ENCODE measurements at places on chromosomes 5 and 9. TPM values are rescaled to one million over a fixed set of nuclear protein-coding genes. Genes with fewer than 3 reads are reported as not detected.
A peak's percentile ranks its signal among the peaks of the same experiment; 100 is the strongest.

Gene PDE8B
- total RNA-seq, result 3.6 TPM

Gene SLC36A3
- total RNA-seq, result not detected

Gene C9
- total RNA-seq, result not detected

Gene SLIT3
- 50.6 TPM for total RNA-seq

Gene CCDC107
- 28.0 TPM for total RNA-seq

Gene NDUFS4
- total RNA-seq, result 75.4 TPM

Gene COL5A1
- total RNA-seq, result 79.4 TPM

Gene PDLIM4
- 50.2 TPM for total RNA-seq

DNA sequence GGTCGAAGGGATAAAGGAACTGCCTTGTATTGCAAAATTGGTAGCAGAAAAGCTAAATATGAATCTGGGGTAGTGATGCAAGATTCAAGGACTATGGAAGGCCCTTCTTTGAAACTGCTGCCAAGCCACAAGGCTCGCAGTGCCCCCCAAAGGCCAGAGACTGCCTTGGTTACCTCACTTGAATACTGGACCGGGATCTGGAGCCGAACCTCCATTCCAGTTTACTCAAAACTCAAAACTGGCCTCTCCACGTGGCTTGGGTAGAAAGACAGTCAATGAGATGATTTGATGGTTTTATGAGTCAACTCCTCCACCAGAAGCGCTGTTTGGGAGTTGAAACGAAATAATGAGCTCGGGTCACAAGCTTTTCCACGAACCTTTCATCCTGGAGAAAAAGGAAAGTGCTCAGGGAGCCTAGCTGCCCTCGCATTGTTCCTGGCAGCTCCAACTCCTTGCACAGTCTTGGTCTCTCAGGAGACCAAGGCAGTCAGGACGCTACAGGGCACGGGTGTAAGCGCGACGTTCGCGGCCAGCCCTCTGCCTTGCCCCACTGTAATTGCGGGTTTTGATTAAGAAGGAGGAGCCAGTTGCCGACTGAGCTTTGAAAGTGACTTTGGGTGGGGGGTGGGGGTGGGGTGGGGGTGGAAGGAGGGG is 2.8 kb downstream of the ST8SIA4 start:
- peak; percentile 64 for DNase-seq

- DNase-seq, result no peak
Measured at GRCh38 chr5:76660360-76660759, 37.2 kb upstream of the F2RL2 start.

DNA sequence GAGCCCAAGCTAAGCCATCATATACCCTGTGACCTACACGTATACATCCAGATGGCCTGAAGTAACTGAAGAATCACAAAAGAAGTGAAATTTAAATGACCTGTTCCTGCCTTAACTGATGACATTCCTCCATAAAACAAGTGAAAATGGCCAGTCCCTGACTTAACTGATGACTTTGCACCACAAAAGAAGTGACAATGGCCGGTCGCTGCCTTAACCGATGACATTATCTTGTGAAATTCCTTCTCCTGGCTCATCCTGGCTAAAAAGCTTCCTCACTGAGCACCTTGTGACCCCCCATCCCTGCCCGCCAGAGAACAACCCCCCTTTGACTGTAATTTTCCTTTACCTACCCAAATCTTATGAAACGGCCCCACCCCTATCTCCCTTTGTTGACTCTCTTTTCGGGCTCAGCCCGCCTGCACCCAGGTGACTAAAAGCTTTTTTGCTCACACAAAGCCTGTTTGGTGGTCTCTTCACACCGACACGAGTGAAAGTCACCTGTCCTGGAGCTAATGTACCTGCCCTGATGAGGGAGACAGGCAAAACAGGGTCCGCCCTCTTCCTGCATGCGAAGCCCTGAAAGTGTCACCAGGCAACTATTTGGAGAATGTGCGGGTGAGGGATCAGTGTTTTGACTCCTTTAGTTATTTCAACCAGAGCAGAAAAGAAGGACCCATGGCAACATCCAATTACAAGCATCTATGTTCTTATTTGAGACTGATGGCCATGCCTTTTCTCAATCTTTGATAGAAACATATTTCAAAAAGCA is 266.1 kb downstream of the SMARCA2 start:
- DNase-seq, result no peak

GRCh38 chr9:60546406-60546805 is 367.8 kb upstream of the SPATA31A5 start:
- DNase-seq, result no peak

DNA sequence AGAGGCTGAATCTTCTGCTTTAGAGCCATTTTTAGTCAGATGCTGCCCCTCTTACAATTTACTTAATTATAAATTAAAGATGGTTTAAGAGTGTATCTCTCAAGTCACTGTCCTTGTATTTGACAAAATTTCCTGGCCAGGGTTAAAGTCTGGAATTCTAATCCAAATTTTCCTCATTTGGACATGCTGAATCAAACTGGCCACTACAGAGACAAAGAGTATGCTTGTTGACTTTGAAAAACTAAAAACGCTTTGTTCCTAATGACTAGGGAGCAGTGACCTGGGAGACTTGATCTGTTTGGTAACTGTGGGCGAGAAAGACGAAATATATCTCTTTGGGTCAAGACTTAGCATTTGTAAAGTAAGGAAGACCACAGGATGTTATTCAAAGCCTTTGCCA is 303.2 kb downstream of the ZSWIM6 start:
- no peak for DNase-seq

- no peak for DNase-seq
Measured at GRCh38 chr5:150604894-150605440, 35.5 kb upstream of the SYNPO start.

- peak; percentile 88 for DNase-seq
Measured at GRCh38 chr9:127862075-127863011, 7.9 kb upstream of the ENG start.

- DNase-seq, result no peak
Measured at GRCh38 chr5:121273833-121274433, 577.7 kb upstream of the FTMT start.

DNA sequence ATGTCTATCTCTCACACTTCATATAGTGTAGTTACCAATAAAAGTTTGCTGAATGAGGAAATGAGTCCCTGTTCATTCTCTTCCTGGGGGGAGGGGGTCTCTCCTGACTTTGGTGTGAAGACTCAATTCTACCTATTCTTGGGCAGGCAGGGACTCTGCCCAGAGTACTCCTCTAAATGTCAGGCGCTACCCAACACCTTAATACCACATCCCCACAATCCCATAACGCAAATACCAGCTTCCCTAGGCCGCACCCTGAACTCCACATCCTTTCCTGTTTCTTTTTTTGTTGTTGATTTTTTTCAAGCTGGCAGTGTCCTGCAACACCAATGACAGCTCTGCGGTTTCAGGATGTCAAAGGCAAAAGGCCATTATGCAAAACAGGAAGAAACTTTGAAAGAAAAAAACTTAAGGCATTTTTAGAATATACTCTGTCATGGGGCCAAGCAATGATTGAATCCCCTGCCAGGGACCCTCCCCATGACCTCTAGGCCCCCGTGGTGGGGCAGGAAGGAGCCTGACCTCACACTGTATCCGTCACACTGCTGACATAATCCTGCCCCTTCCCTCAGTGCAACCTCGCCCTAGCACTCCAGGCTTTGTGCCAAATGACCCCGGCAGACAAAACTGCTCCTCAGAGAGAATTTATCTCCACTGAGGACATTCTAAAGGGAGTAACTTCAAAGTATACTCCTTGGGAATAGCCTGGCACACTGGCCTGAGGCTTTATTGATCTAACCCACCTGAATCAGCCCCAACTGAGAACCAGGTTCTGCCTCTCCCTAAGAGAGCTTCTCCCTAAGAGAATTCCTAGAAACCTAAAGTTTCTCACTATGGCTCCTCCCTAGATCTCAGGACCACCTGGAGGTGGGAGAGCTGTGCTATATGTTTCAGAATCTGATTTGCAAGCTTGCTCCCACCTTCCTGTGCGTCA is 8.0 kb downstream of the B4GALT1 start:
- DNase-seq, result peak; percentile 86

GRCh38 chr9:94056442-94056974 is 27.8 kb upstream of the PTPDC1 start:
- DNase-seq, result no peak

DNA sequence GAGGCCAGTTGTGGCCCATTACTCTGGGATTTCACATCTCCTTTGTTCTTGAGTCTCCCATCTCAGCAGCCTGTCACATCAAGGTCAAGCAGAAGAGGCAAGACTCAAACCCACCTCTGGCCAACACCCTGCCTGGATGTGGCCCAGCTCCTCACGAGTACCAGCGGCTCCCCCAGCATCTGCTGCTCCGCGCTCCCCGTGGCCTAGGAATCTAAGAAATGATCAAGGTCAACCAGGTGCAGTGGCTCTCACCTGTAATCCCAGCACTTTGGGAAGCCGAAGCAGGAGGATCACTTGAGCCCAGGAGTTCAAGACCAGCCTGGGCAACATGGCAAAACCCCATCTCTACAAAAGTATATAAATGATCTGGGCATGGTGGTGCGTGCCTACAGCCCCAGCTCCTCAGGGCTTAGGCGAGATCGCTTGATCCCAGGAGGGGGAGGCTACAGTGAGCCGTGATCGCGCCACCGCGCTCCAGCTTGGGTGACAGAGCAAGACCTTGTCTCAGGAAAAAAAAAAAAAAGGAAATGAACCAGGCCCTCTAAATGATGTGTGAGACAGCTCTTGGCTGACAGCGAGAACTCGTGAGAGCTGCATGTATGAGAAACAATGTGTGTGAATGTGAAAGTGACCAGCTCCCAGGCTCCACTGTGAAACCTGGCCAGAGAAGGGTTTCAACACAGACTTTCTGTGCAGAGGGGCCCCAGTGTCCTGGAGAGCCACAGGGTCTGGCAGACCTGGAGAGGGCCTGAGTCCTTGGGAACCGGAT is 61.6 kb upstream of the ANGPTL2 start:
- DNase-seq, result peak; percentile 63

GRCh38 chr9:91395106-91395552 is 28.5 kb downstream of the NFIL3 start:
- DNase-seq, result no peak

- DNase-seq, result no peak
Measured at GRCh38 chr5:89282554-89283510, 399.8 kb upstream of the MEF2C start.

GRCh38 chr9:111966861-111967291 is 70.3 kb downstream of the UGCG start:
- DNase-seq, result peak; percentile 33

GRCh38 chr9:118059484-118060278 is 355.5 kb downstream of the TLR4 start:
- DNase-seq, result no peak

- peak; percentile 89 for DNase-seq
Measured at GRCh38 chr5:78648359-78649210, at the start of gene LHFPL2. Gene LHFPL2, minus strand, starts transcription at chr5:78648772. Its CDS starts 138,559 bp downstream, at chr5:78510213.

DNA sequence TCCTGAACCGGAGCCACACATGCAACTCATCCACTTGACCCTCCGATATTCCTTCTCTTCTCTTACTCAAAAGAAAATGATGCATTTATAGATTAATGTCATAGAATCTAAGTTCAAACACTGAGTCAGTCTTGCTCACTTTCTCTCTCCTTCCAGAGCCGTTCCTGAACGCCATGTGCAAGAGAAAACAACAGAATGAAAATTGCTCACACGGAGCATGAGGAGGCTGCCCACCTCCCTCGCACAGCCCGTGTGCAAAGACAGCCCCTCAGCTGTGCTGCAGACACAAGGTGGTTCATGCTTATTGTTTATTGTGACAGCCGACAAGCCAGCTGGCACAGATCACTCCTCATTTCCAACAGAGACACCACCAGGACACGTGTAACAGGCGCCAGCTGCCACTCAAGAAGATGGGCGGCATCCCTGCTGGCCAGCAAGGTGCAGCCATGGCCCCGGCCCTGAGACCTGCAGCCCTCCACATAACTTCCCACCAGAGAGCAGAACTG is 290.8 kb downstream of the GLIS3 start:
- DNase-seq, result no peak

GRCh38 chr9:14992081-14992480 is 81.9 kb upstream of the FREM1 start:
- no peak for DNase-seq

- no peak for DNase-seq
Measured at GRCh38 chr9:80146466-80146865, 574.7 kb downstream of the TLE4 start.

- no peak for DNase-seq
Measured at GRCh38 chr5:151110122-151110681, 29.4 kb upstream of the TNIP1 start.

DNA sequence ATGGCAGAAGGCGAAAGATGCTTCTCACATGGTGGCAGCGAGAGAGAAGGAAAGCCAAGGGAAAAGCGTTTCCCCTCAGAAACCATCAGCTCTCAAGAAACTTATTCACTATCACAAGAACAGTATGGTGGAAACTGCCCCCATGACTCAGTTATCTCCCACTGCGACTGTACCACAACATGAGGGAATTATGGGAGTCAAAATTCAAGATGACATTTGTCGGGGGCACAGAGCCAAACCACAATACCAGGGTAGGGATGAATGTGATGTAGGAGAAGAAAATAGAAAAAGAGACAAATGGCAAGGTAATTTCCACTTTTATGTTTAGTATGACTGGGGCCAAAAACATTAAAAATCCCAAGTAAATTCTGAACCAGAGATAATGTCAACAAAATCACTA is 216.8 kb downstream of the TRIM36 start:
- DNase-seq, result no peak

- DNase-seq, result no peak
Measured at GRCh38 chr9:136665704-136666371, 3.1 kb downstream of the EGFL7 start.

DNA sequence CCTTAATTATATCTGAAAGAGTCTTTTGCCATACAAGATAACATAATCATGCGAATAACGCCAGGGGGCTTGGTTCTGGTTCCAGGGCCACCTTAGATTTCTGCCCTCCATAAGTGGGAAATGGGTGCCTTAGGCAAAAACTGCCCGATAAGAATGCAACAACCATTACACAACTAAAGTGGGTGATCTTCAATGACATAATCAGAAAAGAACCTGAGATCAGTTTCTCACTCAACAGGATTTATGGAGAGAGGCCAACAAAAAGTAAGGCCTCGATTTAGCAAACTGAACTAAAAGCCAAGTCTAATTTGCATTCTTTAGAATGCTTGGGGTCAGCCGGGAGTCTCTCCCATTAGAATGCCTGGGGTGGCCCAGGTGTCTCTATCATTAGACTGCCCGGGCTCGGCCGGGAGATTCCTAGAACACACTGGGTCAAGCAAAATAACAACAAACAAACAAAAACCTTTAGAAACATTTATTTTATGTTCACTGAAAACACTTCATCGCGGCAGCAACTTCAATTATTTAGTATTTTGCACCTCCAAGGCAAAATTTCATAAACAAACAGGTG is 194.8 kb downstream of the AUH start:
- no peak for DNase-seq
